ENCODE measurements at places on chromosomes 7 and 10.

DNA sequence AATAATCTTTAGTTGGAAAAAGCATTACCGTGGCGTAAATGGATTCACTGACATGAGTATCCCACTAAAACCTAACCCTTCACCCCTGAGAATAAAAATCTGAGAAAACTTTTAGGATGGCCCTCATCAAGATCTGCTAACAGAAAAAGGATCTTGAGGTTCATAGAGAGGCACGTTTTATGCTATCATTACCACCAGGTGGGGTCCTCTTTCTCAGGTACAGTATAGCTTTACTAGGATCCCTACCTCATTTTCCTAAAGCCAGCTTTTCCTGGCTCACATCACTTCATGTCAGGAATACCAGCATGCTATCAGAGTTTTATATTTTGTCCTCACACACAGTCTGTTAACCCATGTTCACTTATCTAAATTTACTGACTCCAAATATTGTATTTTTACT, 173.7 kb downstream of the POM121L12 start:
- no peak for DNase-seq

GRCh38 chr10:87846023-87846422, 17.3 kb downstream of the KLLN start:
- no peak for DNase-seq

DNA sequence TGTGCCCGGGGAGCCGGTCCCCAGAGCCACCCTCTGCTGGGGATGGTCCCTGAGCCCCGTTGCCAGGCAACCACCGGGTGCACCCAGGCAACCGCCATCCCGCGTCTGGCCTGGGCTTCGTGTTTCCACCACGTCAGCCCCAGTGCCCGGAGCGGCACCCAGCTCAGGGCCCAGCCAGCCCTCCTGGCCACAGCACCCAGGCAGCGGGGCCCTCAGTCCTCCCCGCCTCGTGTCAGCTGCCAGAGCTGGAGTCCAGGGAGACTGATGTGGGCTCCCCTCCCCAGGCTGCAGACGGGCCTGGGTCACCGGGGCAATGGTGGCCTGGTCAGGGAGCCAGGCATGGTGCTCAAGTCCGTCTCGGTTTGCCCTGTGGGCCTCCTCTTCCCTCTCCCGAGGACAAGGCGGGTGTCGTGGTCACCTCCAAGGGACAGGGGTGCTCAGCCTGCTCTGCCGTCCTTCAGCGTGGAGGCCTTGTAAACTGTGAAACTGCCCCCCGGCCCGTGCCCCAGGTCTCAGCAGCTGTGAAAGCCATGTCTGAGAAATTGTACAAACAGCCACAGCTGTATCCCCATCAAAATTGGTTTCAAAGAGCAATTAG, 72.5 kb downstream of the MICALL2 start:
- no peak for DNase-seq

GRCh38 chr10:122279725-122280141, 8.6 kb downstream of the BTBD16 start:
- no peak for DNase-seq

GRCh38 chr7:75055155-75055554, 18.4 kb downstream of the RCC1L start:
- DNase-seq, result no peak

DNA sequence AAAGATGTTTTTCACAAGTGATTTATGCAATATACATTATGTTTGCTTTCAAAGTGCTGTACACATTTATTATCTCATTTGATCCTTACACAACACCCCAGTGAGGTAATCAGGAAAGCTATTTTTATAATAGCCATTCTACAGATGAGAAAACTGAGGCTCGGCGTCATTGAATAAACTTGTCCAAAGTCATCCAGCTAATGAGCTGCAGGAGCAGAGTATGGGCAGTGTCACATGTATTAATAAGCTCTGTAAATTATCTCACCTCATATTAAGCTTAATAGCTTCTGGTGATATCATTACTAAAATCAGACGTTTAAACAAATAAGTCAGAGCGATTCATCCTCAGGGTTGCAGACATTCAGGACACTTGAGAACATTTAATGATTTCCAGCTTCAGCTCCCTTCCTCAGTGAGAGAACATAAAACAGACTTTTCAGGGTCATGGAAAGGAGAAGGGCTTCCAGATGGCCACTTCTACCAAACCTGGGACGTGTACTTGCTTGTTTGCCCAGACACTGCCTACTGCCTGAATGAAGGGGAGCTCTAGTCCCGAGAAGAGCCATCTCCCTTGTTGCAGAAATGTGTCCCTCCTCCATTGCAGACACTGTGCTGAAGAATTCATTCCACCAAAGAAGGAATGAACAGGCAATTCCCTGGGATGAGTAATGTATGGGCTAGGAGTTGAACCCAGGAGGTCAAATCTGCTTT, 20.5 kb upstream of the FZD1 start:
- no peak for DNase-seq

GRCh38 chr10:100184840-100185239, 989 bp downstream of the ERLIN1 start:
- DNase-seq, result no peak

DNA sequence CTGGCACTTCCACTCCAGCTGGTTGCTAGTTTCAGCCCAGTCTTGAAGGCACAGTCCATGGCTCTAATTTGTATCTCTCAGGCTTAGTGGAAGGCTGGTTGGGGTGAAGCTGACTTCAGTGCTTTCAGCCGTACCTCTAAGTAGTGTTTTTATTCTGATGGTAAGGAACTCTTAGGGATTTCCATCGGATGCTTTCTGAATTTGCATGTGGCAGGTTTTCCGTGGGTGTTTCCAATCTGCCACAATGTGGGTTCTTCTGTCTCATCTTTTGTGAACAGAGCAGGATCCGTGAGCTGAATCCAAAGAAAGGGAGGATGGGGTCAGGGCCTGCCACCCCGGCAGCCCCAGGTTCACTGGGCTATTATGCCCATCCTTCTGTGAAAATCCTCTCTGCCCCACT, 607.9 kb upstream of the MKI67 start:
- no peak for DNase-seq

DNA sequence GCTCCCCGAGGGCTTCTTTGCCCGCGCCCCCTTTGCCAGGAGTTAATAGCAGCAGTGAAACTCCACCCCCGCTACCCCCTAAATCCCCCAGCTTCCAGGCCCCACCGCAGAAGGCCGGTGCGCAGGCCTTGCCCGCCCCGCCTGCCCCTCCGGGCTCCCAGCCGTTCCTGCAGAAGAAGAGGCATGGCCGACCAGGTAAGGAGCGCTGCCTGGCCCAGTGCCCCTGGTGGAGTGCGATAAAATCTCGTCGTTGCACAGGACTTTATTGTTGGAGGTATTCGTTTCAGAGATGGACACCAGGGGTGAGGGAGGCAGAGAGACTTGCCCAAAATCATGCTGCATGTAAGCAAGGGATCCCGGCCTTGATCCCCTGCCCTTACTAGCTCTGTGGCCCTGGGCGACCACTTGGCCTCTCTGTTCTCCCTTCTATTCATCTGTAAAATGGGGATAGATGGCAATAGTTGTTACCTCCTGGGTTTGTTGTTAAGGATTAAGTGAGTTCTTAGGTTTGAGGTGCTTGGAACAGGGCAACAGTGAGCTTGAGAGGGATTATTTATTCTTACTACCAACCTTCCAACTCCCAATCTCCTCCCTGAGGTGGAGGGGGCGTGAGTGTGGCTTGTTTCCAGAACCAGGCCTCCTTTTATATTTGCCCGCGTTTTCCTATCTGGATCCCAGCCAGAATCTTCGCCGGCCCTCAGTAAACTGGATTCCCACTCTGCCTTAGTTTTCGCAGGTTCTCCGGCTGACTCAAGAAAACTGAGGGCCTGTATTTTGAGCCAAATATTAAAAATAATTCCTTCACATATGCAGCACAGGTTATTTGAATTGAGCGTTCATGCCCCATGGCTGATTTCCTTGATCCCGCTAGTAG, 78.3 kb downstream of the WIPF3 start:
- no peak for DNase-seq

DNA sequence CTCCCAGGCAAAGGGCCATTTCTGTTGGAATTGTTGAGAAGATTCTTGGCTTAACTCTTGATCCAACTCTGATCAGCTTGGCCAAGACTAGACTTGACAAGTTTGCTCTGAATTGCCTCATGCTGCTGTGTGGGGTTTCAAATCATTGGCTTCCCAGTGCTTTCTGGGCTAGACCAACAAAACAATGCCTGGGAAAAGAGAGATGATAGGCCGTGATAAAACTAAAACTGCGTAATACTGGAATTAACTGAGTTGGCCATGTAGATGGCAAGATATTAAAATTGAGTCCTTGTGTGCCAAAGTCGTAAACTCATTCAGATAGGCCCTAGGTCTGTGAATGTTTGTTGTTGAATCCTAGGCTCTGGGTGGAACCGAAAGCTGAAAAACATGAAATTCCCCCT, 222.6 kb downstream of the MGMT start:
- no peak for DNase-seq

GRCh38 chr7:22329816-22330524, 27.0 kb downstream of the RAPGEF5 start:
- DNase-seq, result no peak

Data from pancreas (tissue), 10 donors.